Kidney (tissue), 22 donors: ENCODE measurements at places on chromosomes 7 and 10.

GRCh38 chr10:16662923-16663322 is 141.2 kb upstream of the C1QL3 start:
- DNase-seq: no peak

- DNase-seq: peak; percentile 89
Observed at GRCh38 chr7:128909625-128910568, 612 bp downstream of the KCP start.

GRCh38 chr10:106705681-106706100 is 458.8 kb downstream of the SORCS1 start:
- DNase-seq: peak; percentile 82

DNA sequence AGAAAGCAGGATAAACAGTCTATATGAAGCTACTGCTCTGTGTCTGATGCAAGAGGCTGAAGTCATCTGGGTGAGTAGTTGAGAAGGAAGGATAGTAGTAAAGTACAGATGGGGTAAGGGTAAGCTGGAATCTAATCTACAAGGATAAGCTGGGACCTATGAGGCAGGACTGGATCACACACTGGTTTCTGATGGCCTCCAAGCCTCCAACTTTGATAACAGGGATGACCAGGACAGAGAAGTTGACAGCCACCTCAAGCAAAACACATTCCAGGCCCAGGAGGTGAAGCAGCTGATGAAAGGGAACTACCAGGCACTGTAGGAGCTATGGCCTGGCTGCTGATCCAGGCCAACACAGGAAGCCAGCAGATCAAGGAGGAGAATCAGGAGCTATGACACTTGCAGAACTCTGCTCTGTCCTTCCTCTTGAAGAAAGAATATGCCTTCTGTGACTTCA is 278.1 kb upstream of the TMEM229A start:
- DNase-seq: no peak

DNA sequence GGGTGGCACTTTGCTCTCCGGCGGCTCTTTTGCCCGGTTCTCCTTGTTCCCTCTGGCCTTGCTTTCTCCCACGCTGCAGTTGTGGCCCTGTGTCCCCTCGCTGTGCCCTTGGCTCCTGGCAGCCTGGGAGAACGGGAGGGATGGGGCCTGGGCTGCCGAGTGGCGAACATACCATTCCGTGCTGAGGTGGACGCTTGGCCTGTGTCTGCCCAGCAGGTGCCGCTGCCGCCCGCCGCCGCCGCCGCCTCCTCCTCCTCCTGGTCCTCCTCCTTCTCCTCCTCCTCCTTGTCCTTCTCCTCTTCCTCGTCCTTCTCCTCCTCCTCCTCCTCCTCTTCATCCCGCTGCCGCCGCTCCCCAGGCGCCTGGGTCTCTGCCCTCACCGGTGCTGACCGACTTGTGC is 36.0 kb downstream of the AGAP3 start:
- DNase-seq: peak; percentile 49

DNA sequence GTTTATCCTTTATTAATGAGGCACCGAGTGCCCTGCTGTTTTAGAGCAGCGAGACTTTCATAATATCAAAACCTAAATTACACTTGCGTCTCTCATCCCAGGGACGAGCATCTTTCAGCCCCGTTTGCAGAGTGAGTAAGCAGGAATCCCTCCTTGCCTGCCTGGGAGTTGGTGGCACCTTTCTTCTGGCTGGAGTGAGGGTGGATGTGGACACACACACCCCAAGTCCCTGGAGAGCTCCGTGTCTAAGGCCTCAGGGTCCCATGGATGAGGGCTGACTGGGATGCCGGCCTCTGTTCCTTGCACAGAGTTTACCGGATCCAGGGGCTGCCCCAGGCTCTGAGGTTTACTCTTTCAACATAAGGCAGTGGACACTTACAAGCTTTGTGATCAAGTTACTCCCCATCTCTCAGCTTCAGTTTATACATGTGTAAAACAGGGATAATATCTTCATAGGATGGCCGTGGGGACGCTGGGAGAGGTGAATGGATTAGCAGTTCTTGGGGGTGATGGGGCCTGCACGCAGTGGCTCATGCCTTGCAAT is 24.5 kb downstream of the POLL start:
- DNase-seq: no peak

DNA sequence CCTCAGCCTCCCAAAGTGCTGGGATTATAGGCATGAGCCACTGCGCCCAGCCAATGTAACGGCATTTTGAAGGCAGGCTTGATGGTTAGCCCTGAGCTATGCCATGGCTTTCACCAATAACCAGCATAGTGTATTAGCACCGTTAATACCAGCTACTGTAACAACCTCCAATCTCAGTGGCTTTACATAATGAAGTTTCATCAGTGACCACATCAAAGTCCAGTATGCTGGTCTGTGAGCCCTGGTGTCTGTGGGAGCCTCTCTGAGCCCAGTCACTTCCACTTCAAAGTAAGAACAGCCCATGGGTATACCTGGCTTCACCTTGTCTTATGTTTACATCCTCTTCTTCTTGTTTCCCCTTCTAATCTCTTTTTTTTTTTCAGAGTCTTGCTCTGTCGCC is 11.6 kb upstream of the ZDHHC4 start:
- no peak for DNase-seq

GRCh38 chr7:41122256-41122987 is 580.5 kb downstream of the INHBA start:
- no peak for DNase-seq

GRCh38 chr10:120948889-120949608 is 97.9 kb downstream of the WDR11 start:
- DNase-seq: peak; percentile 88

DNA sequence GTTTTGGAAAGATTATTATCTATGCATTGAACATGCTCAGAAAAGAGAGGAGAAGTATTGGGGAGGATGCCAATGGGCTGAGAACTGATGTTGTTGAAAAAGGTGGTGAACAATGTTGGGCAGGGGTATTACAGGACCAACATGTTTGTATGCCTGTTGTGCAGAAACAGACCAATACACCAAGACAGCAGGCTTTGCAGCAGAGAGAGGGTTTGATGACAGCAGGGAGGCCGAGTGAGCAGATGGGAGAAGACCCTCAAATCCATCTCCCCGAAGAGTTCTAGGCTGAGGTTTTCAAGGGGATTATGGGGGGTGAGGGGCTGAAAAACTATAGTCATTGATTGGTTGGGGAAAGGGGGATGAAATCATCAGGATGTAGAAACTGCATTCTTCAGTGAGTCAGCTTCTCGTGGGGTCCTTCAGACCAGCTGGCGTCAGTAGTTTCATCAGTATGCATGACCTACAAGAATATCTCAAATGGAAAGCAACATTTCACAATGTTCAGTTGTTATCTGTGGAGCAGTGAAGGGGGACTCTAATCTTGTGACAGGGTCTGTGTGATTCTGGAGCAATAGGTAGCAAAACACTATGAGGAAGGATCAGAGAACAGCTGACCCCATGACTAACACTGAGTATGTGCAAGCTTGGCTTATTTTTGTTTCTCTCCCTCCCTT is 167.8 kb downstream of the BAMBI start:
- no peak for DNase-seq

DNA sequence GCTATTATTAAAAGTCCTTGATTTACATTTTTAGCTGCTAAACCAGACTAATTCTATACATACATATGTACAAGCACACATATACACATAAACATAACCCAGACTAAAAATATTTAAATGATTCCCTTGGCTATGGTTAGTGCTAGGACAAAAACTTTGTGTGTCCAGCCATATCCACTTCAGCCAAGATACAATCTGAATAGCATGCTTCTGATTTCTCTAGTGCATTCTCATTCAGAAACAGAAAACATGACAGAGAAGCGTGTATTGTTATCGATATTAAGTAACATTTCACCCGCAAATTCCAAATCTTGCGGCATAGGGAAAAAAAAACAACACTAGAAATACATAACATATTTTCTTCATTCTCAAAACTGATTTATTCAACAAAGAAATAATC is 569.3 kb downstream of the KCNMA1 start:
- DNase-seq: no peak

- DNase-seq: no peak
Observed at GRCh38 chr7:137642472-137642871, 204.3 kb downstream of the DGKI start.

GRCh38 chr7:102063690-102064180 is 222.9 kb upstream of the SH2B2 start:
- DNase-seq: peak; percentile 22

DNA sequence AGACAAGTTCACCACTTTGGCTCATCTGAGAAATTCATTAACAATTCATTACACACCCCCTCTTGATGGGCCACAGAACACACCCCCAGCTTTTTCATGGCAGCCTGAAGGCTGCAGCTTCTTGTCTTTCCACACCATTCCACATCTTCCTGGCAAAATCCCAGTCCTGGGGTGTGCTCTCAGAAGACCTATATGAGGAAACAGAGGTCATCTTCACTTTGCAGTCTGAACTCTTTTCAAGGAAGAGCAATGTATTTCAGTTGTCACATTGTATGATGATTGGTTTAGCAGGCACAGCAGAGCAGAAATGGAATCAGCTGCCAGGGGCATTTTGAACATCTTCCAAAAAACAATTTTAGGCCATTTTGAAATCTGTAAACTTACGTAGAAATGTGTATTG is 7.8 kb upstream of the LRRC27 start:
- no peak for DNase-seq

- DNase-seq: no peak
Observed at GRCh38 chr10:27646604-27647175, 98.9 kb downstream of the MKX start.

DNA sequence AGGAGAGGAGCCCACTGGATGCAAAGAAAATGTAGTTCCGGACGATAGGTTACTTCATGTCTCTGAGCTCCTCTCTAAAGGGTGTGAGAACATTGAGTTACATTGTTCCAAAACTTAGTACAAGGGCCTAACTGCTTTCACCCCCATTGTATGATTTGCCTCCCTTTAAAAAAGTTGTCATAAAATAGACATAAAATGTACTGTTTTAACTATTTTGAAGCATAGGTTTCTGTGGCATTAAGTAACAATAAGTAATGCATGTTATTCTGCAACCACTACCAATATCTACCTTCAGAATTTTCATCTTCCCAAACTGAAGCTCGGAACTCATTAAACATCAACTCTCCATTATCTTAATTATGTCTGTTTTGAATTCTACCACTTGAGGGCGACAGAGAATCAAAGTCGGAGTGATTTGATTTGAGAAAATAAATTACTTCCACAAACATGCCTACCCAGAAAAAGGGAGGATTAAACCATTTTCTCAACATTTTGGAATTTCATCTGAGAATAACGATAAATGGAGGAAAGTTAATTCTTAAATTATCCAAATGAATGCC is 2.7 kb downstream of the IGFBP1 start:
- peak; percentile 71 for DNase-seq

DNA sequence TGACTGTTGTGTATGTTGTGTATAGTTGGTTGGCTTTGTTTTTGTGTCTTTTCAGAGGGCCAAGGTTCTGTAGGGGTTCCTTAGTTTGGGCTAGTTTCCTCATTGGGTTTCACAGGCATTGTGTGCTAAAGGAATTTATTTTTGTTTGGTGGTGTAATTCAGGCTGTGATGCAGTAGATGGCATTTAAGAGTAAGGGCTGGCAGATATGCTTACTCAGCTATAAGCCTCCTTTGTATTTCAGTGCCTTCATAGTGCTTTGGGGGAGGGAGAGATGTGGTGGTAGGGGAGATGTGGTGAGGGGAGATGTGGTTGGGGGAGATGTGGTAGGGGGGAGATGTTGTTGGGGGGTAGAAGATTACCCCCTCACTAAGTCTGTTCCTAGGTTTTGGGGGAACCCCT is 91.7 kb downstream of the SLC25A40 start:
- DNase-seq: no peak

- no peak for DNase-seq
Observed at GRCh38 chr7:117190104-117190503, 132.8 kb downstream of the WNT2 start.

- DNase-seq: no peak
Observed at GRCh38 chr10:132654121-132654571, 116.6 kb downstream of the INPP5A start.

- no peak for DNase-seq
Observed at GRCh38 chr10:98141484-98142073, 7.1 kb downstream of the R3HCC1L start.

DNA sequence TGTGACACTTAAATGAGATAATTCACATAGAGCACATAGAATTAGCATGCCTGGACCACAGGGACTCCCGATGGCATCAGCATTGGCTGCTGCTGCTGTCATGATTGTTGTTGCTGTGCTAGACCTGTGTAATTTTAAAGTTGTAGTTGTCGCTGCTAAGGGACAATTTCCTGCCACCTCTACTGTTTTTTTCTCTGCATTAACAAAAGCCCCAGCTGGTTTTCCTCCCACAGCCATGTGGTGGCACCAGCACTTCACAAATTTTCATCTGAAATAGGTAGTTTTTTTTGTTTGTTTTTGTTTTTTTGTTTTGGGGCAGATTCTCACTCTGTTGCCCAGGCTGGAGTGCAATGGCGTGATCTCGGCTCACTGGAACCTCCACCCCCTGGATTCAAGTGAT is 25.4 kb upstream of the PRXL2A start:
- peak; percentile 68 for DNase-seq

- DNase-seq: no peak
Observed at GRCh38 chr10:131240691-131241090, 70.8 kb downstream of the TCERG1L start.

DNA sequence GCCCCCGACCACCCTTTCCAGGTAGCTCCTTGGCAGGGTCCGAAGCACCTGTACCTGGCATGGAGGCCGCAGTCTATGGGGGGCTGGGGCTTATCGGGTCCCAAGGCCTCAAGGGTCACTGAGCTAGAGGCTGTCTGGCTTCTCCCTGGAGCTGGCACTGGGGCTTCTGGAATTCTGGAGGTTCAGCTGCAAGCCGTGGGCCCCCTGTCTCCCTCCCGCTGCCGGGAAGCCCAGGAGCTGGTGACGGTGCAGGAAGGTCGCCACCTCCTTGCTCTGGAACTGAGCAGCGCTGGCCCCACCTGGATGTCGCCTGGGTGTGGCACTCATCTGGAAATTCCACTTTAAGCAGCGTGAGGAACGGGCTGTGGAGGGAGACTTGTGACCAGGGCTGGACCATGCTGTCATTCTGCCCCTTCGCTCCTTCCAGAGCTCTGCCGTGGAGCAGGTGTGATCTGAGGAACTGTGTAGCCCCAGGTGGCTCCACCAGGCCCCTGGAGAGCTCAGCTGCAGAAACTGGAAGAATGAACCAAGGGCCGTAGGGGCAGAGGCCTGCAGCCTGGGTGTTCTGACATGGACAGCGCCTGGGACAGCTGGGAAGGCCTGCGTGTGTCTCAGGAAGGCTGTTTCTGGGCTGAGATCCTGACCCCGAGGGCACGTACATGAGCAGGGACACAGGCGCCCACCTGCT is 129.7 kb upstream of the PPP2R2D start:
- DNase-seq: no peak

DNA sequence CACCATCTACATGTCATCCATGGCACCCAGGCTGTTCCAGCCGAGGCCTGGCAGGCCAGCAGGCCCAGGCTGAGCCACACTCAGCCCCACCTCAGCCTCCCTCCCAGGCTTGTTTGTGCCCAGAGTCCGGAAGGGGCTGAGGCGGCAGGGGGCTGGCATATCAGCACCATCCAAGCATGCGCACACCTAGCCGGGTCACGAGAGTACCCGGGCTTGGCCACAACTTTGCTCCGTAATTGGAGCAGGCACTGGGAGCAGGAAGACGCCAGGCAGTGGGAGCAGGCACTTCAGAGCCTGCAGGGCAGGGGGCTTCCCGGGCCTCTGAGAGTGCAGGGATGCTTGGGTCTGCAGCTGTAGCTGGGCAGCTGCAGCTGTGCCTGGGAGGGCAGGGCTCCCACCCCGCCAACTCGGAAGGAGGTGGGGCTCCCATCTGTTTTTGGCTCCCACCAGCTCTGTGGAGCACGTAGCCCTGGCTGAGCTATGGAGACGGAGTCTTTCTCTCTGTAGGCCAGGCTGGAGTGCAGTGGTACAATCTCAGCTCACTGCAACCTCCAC is 15.2 kb upstream of the TSPAN15 start:
- DNase-seq: peak; percentile 37
